GM12891 (cell line): ENCODE measurements at places on chromosomes 1 and 21.

- no peak for DNase-seq
These were observed 42.3 kb downstream of the NVL start for GRCh38 chr1:224287714-224288113.

DNA sequence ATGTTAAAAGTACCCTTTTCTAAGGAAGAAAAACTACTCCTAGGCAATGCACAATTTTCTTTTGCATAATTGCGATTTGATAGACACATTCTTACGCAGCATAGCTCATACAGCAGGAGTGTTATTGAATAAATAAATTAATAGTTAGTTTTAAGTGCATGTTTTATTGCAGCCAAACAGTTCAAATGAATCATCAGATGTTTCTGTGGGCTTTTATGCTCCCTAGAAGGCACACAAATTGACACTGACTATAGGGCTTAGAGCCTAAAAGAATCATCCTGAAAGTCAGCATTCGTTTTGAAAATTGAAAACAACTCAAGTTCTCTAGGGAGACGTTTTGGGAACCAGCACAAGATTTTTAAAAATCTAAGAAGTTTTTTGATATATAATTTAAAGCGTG lies 411.9 kb downstream of the HLX start:
- no peak for DNase-seq

DNA sequence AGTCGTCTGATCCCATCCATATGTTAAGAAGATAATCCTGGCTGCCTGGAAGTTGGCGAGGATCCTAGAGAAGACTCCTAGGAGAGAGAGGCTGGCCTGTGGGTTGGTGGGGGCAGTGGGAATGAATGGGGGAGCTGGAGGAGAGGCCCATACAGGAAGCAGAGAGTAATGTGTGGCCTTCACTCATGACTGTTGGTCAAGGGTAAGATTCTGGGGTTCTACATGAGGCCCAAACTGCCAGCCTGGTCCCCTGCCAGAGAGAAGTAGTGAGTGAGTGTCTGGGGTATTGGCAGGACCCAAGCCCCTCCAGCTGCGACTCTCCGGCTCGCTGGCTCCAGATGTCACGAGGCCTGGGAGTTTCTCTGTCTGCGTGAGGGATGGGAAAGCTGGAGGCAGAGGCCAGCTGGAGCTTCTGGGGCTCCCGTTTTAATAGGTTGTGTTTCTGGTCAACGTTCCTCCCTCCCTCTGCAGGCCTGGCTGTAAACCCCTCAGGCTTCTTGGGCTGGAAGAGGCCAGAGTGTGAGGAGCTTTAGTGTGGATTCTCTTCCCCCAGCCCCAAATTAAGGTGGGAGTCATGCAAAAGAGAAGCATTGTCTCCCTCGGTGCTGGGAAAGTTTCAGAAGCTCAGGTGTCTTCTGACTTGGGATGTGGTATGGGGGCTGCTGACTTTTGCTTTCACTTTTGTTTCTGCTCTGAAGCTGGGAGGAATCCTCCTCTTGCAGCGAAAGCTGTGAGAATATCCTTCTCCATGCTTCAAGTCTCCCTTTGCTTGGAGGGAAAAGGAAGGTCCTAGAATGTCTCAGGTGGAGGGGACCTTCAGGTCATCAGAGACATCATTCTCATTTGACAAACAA lies 2.6 kb downstream of the TMEM51 start:
- DNase-seq, result peak; percentile 34

DNA sequence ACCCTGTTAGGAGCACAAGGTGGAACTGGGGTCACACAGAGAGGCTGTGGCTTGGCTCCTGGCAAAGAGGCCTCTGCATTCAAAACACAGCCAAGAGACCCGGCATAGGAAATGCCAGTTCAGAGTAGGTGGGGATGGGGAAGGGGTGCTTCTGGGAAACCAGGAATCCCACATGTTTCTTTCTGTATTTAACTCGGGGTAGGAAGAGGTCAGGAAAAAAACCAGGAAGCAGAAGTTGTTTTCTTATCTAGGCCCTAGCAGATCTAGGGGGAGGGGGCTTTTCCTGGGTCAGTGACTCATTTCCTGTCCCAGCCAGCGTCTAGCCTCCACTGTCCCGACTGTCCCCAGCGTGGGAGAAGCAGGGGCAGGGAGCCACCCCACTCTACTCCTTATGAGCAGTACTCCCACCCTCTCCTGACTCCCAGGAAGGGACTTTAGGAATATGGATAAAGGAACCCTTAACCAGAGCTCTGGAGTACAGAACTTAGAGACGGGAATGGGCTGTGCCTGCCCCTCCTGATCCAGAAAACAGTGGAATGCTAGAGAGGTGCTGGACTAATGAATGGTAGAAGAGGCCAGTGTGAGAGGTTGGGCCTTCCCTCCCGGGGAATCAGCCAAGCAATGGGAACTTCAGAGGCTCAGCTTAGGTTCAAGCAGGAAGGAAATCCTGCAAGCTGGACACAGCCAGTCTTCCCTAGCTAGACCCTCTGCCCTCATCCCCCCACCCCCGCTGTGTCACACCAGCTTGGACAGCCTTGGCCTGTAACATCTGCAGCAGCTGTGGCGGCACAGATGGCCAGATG lies 5.7 kb downstream of the FHL3 start:
- no peak for DNase-seq

GRCh38 chr1:33436557-33437285 lies 5.8 kb upstream of the PHC2 start:
- no peak for DNase-seq

- DNase-seq, result no peak
These were observed 35.7 kb upstream of the MAGOH start for GRCh38 chr1:53274026-53274425.

DNA sequence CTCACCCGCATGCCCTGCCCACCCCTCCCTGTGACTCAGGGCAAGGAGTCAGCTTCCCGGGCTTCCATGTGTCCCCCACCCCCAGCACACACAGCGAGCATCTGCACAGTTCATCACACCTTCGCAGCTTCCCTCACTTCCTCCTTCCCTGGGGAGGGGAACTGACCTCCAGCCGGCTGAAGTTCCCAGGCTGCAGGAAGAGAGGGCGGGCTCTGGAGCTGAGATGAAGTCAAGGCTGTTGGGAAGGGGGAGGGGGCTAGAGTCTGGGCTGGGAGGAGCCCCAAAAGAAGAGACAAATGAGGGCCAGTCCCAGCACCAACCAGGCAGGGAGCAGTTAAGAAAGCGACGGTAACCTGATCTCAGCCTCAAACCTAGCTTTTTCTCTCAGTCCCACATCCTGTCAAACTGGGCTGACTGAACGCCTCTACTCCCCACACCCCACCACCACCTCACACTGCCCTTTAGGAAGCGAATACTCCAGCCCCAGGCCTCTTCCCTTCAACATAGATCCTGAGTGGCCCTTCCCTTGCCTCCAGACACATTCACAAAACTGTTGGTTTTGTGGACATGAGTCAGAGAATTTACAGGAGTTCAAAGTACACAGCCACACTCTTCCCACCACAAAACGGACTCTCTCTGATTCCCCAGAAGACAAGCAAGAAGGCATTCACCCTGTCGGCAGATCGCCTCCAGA lies 1.8 kb downstream of the RHOC start:
- DNase-seq, result peak; percentile 83

DNA sequence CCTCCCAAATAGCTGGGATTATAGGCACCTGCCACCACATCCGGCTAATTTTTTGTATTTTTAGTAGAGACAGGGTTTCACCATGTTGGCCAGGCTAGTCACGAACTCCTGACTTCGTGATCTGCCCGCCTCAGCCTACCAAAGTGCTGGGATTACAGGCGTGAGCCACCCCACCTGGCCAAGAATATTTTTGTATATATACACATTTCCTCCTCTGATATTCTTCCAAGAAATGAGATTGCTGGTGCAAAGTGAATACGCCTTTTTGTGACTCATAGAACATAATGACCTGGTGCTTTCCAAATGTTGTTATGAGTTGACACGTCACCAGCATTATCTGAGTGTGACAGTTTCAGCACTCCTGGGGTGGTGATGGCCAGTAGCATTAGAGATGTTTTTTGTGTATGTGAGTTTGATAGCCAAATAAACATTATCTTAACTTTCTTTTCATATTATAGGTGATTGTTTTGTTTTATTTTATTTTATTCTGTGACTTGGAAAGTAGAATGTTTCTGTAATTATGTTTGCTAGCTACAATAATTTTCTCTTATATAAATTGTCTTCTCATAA lies 54.9 kb downstream of the KCNK1 start:
- no peak for DNase-seq

DNA sequence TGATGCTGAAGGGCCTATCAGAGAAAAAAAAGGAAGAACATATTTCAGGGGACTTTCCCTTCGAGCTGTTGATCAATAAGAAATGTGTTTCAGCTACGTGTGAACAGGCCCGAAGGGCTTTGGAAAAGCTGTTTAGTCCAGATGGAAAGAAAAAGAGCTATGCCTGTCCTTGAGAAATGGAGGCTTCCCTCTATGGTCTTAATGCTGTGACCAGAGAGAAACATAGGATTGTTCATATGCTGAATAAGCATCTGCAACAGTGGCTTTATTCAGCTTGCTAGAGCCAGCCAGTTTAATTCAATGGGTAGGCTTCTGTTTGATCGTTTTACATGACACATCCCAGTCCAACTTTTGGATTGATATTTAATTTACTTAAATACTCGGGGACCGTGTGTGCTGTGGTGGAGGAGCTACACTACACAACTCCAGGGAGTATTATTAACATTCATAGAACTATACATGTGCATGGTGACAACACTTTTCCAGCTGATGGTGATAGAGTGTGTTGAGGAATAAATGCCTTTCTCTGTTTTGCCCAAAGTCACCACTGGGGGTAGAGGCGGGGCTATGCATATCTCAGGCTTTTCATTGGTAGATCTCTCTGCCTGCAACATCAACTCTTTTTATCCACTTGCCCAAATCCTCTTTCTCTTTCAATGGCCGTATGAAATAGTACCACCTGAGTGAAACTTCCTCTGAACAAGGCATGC lies 106.7 kb upstream of the C8B start:
- DNase-seq, result no peak

DNA sequence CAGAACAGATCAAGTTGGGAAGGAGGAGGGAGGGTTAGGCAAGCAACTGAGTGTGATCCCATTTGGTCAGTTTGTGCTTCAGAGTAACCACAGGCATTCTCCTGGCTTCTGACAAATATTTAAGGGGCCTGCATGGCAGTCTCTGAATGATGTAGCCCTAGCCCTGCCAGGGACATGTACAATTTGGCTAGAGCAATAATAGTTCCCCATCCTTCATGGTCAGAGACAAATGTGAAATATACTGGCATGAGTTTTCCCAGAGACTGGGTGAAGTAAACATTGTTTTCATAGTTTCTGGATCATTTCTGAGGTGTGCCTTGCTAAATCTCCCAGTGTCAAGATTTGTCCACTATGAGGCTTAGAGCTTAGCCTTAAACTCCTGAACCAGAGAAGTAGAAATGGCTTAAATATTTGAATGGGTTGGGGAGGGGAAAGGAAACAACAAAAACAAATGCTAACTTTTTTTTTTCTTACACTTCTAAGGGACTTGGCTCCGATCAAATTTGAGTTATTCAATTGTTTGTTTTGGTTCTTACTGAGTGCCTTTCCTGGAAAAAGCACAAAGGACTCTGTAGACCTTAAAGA lies 42.0 kb upstream of the UBE2U start:
- no peak for DNase-seq

DNA sequence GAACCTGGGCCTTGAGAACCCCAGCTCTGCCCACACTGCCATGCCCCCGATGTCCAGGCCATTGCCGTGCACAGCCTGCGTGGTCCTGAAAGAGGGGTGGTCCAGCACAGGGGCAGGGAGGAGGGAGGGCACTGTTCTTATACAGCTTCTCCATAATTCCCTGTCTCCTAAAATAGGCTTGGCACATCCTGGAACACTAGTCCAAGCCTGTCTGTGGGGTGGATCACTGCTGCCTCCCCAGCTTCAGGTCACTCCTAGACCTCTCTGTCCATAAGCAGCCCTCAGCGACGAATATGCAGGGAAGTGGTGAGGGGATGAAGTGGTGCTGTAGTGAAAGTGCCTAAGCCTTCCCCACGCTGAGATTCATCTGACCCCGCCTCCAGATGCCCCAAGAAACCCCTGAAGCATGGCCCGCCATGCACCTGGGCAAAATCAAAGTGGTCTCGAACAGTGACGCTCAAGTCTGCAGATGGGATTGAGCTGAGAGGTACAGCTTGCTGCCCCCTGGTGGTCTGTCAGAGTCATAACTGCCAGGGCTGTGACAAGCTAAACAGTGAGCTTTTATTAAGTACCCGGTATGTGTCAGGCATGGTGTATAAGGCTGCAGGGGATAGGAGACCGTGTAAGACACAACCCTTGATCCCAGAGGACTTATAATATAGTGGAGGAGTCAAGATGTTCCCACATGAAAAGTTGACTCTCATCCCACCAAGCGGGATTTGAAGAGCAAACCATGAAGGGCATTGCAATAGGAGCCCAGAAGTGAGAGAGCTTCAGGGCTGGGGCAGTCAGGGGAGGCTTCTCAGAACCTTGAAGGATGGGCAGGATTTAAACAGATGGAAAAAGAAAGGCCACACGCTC lies 66.6 kb downstream of the FAM163A start:
- peak; percentile 51 for DNase-seq

GRCh38 chr1:105544475-105544874 lies 1512.0 kb upstream of the PRMT6 start:
- DNase-seq, result no peak

GRCh38 chr21:34706337-34706736 lies 37.5 kb downstream of the CLIC6 start:
- no peak for DNase-seq

DNA sequence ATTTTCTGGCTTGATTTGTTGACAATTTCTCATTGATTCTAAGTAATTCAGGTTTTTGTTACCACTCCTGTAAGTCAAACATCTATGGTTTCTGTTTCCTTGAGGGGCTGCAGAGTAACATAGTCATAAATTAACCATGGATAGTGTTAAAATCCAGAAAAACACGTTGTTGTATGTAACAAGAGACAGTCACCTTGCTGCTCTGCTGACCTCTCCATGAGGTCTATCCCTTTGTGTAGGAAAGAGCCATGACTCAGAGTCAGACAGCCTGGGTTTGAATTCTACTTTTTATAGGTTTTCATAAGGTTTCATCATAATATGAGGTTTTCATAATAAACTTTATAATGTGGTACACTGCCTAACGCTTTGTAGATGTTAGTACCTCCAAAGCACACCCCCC lies 27.6 kb upstream of the NBL1 start:
- no peak for DNase-seq

DNA sequence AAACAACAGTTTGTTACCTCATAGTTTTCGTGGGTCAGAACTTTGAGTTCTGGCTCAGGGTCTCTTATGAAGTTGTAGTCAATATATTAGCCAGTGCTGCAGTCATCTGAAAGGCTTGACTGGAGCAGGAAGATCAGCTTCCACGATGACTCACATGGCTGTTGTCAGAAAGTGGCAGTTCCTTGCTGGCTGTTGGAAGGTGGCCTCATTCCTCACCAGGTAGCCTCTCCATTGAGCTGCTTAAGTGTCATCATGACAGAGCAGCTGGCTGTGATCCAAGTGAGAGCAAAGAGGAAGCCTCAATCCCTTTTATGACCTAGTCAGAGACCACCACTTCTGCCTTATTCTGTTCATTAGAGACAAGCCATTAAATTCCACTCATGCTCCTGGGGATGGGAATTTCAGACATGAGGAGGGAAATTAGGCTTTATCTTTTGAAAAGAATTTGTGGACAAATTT lies 5.6 kb downstream of the OSBPL9 start:
- DNase-seq, result no peak
